ENCODE measurements at places on chromosomes 11 and 22.

GRCh38 chr11:74932169-74932568 lies 16.7 kb downstream of the XRRA1 start:
- no peak for DNase-seq

DNA sequence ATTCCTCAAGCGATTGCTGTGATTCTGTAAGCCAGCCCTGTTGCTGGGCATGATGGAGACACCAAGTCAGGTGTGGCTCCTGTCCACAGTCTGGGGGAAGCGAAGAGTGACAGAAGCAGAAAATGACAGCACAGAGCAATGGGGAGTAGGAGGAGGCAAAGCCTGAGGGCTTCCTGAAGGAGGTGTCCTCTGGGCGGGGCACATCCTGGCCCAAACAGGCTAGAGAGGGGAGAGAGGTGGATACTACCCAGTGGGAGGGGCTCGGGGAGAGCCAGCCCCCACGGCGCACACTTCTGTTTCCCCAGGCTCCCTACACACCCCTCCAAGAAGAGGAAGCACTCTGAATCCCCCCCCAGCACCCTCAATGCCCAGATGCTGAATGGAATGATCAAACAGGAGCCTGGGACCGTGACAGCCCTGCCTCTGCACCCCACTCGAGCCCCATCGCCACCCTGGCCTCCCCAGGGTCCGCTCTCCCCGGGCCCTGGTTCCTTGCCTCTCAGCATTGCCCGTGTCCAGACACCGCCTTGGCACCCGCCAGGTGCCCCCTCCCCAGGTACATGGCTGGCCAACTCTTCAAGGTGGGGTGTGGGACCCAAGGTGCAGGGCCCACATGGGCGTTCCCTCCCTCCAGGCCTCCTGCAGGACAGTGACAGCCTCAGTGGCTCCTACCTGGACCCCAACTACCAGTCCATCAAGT lies 18.9 kb downstream of the MYRF start:
- no peak for DNase-seq

DNA sequence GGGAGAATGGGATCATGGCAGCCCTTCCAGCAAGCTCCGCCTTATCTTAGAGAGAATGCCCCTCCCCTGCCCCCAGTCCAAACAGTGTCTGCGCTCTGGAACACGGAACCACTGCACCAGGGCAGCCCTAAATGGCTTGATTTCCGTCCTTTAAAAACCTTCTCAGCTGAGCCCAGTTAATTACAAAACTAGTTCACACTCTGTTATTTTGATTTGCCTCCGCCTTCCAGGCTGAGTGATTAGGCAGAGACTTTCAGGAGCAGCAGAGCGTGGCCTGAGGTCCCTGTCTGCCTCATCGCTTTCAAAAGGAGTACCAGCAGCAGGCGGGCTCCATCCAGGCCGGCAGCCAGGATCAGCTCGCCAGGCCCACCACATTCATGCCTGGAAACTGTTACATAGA lies 313.0 kb downstream of the BRD1 start:
- DNase-seq, result no peak

GRCh38 chr11:2779981-2780849 lies 80.4 kb upstream of the KCNQ1OT1 start:
- no peak for DNase-seq
